ENCODE measurements at places on chromosomes 2 and 18. TPM values are rescaled to one million over a fixed set of nuclear protein-coding genes. Genes with fewer than 3 reads are reported as not detected.

DNA sequence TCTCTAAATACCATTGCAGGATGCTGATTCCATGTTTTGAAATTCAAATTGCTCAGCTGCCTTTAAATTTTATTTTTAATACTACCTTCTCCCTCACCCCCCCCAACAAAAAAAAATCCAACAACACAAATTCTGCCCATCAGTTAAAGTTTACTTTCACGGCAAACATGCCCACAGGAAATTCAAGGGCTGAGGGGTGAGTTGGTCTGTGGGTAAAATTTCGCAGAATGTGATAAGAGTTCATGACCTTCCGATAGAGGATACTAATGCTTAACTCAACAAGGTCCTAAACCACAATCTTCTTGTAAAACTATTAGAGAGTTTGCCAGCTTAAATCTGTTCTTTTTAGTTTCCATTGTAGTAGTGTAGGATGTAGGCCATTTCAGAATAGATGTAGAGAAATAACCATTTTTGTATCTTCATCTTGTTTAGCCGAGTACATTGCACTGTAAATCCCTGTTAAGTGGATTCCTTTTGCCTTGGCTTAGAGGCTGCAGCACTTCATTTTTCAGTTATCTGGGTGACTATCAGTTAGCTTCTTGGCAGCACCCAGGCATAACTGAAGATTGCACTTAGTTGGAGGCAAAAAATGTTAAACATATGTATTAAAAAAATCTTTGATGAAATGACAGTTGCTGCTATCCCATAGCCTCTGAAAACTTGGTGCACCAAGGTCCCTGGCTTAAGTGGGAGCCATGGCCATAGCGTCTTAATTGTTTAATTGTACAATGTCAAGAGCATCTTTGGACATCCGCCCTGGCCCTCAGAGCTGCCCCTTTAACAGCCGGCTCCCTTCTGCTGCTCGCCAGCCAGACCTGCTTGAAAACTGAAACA, 232.3 kb downstream of the HAUS1 start:
- DNase-seq, result no peak

GRCh38 chr2:20868377-20868776, 45.5 kb upstream of the LDAH start:
- no peak for DNase-seq

DNA sequence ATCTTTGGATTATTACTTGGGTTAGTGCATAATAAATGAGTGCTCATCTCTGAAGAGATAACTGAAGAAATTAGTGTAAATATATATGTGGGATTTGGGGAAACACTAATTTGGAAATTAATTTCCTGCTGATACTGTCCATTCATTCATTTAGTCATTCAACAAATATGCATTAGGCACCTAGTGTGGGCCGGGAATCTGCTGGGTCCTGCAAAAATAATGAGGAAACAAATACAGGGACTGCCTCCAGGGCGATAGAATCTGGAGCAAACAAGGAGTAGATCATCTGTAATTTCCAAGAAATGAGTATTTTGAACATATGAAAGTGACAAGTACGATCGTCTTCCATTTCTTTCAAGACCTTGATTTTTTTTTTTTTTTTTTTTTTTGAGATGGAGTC, 203.7 kb upstream of the LYPD1 start:
- no peak for DNase-seq

DNA sequence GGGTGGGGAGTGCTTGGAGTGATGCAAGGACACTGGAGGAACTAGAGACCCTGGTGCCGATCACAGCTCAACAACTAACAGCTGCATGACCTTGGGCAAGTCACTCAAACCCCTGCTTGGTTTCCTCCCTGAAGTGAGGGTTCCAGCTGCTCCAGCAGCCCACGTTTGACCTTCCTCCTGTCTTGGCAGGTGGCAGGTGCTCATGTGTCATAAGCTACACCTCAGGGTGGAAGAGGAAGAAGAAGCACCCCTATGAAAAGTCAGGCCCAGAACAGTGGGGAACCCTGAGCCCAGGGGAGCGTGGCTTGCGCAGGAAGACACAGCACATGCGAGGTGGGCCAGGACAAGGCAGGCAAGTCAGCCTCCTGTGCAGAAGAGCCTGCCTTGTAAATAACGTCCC, 42.4 kb downstream of the MRPL35 start:
- DNase-seq, result no peak

DNA sequence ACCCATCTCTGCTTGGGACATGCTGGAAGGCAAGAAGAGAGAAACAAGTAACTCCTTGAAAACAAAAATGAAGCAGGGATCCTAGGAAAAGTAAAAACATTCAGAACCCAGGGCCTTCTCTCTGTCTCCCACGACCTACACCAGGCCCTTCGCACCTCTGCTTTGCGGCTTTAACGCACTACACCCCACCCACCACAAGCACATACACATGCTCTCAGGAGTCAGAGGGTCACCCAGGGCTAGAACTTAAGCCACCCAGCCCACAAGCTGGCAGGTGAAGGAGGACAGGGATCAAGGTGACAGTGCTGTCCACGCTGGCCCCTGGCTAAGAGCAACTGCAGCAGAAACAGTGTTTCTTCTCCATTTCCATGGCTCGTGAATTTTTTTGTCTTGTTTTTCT, 72.2 kb downstream of the BCL11A start:
- no peak for DNase-seq

- no peak for DNase-seq
Measured at GRCh38 chr2:41618754-41619153, 429.1 kb upstream of the PKDCC start.

DNA sequence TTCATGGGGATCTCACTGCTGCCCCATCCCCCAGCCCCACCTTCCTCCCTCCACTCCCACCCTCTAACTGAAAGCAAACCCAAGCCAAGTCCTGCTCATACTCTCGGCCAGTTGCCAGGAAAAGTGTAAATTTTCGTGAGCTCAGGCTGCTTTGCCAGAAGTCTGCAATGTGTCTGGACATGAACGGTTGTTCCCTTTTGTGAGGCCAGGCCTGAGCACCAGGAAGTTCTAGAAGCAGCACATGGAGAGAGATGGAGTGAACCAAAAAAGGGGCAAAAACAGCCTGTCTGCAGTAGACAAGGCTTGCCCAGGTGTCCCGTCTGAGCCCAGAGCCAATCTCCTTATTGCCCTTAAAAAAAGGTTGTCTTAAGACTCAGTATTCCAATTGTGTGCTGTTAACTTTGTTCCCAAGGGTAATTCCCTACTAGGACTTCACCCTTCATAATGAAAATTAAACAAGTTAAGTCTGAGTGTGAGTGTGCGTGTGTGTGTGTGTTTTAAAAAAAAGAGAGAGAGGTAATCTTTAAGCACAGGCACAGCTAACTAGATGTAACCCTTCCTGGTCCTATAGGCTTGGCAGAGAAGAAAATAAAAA, 247.1 kb downstream of the BCL11A start:
- no peak for DNase-seq

GRCh38 chr2:6951046-6951445, 33.8 kb downstream of the RNF144A start:
- DNase-seq, result no peak

- peak; percentile 45 for DNase-seq
Measured at GRCh38 chr2:69946351-69947324, 14.8 kb downstream of the ASPRV1 start.

- no peak for DNase-seq
Measured at GRCh38 chr2:223500709-223501108, 101.5 kb downstream of the SCG2 start.

DNA sequence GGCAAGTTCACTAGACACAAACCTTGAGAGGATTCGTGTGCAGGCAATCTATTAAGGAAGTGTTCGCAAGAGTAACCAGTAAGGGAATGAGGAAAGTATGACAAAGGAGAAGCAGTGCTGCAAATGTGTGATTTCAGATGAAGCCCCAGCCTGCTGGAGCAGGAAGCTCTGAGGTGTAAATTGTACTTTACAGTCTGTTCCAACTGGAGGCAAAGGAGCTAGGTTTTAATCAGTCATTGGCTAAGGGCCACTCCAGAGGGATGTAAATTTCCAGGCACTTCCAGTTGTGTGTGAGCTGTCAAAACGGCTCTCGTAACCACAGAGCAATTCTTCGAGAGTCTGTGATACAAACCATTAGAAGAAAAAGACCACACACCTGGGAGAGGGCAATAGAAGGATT, 359.5 kb upstream of the FAM98A start:
- no peak for DNase-seq

- no peak for DNase-seq
Measured at GRCh38 chr2:218405746-218406208, 6.1 kb downstream of the CTDSP1 start.

GRCh38 chr18:6781142-6781714, 51.7 kb downstream of the ARHGAP28 start:
- no peak for DNase-seq

DNA sequence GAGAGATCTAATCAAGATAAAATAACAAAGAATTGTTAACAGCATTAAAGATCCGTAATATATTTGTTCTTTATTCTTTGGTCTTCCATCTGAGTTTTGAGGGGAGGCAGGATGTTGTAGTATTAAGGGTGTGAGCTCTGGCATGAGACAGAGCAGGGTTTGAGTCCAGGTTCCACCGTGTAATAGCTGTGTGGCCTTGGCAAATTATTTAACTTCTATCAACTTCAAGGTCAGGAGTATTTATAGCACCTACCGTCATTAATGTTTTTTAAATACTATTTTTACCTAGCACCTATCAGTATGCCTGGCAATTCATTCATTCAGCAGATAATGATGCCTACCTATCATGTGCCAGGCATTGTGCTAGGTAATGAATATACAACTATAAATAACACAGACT, 180.1 kb upstream of the NABP1 start:
- no peak for DNase-seq

DNA sequence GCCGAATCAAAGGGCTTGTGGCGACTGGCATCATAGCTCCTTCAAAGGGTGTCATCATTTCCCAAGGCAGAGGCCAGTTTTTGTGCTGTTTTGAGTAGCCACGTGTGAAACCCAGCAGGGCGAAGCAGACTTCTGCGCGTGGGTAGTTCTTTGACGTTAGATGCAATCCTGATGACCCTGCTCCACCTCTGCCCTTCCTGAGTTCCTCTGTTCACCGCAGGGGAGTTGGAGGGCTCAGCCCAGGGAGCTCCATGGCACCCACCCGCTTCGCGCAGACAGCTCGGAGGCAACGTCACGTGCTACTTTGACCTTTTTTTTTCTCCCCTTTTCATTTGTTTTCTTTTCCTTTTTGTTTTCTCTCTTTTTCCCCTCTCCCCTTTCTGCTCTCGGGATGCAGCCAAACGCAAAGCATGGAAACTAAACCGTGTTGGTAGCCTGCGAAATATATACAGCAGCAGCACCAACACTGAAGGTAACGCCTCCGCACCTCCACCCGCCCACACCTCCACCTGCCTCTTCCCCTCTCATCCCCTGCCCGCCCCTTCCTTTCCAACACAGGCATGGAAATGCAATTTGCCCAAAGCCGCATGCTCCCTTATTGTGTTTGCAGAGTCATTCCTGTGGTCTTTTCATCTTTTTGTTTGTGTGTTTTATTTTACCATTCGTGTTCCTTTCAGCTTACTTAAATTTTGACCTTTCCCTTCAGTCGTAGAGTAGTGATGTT, 153.6 kb downstream of the GBX2 start:
- no peak for DNase-seq

GRCh38 chr2:196183172-196183473, 11.7 kb upstream of the STK17B start:
- DNase-seq, result no peak

DNA sequence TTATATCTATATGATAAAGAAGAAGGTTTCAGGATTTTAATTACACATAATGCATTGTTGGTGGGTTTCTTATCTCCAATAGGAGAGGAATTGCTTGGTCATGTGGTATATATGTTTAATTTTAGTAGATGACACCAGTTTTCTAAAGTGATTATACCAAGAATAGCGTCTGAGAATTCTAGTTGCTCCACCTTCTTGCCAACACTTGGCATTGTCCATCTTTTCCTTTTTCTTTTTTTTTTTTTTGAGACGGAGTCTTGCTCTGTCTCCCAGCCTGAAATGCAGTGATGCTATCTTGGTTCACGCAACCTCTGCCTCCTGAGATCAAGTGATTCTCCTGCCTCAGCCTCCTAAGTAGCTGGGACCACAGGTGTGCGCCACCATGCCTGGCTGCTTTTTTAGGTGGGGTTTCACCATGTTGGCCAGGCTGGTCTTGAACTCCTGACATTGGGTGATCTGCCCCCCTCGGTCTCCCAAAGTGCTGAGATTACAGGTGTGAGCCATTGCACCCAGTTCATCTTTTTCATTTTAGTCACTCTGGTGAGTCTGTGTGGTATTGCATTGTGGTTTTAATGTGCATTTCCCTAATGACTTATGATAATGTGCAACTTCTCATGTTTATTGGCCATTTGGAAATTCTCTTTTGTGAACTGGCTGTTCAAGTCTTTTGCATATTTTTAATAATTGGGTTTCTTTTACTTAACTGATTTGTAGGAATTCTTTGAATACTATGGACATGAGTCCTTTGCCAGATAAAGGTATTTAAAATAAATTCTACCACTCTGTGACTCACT, 37.3 kb upstream of the ZNF512 start:
- no peak for DNase-seq

Gene POTEJ
- not detected for total RNA-seq

Gene TEKT4
- 0.15 TPM for total RNA-seq

Gene VWC2L
- total RNA-seq, result not detected

Gene IL1F10
- not detected for total RNA-seq

Gene RBKS
- total RNA-seq, result 6.8 TPM

Gene MARCHF4
- total RNA-seq, result 7.7 TPM

Gene SPHKAP
- not detected for total RNA-seq

Gene SAP130
- 27.2 TPM for total RNA-seq

Measured in PC-9 (cell line).